ENCODE measurements at places on chromosomes 1 and 21.
A peak's percentile ranks its signal among the peaks of the same experiment; 100 is the strongest.

DNA sequence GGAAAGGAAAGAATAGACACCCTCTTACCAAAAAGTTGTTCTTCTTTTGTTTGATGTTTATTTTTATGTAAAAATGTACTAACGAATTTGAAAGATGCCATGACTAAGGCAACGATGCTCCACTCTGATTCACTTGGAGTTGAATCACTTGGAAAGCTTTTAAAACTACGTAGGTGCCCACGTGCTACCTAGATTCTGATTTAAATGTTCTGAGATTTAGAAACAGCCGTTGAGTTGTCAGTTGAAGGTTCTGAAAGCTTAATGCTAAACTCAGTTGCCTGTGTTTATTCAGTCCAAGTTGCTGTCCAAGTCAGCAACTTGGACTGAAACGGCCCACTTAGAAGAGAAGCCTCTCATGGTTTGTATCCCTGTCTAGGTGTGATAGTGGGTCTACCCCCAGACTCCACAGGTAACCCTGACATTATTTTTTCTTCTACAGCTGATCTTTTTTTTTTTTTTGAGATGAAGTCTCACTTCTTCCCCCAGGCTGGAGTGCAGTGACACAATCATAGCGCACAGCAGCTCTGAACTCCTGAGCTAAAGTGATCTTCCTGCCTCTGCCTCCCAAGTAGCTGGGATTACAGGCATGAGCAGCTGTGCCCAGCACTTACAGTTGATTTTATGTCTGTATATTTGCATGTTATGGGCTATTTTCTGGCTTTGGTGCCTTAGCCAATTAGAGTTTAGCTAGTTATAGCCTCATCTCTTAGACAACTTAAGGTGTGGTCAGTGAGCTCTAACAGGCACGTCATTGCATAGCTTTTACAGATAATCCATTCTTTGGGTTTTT, 1.4 kb upstream of the VAMP4 start:
- no peak for DNase-seq

DNA sequence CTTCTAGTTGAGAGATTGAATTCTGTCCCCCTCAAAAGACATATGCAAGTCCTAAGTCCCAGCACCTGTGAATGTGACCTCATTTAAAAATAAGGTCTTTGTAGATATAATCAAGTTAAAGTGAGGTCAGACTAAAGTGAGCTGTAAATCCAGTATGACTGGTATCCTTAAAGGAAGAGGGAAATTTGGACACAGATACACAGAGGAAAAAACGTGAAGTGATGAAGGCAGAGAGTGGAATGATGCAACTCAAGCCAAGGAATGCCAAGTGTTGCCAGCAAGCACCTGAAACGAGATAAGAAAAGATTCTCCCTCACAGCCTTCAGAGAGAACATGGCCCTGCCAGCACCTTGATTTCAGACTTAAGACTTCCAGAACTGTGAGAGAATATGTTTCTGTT, 444.7 kb upstream of the VAMP3 start:
- no peak for DNase-seq

- no peak for DNase-seq
These were observed 1.7 kb downstream of the TNFSF4 start for GRCh38 chr1:173205146-173206051.

GRCh38 chr1:116299248-116299647, 73.8 kb upstream of the ATP1A1 start:
- no peak for DNase-seq

GRCh38 chr1:27127419-27127818, 27.5 kb downstream of the SLC9A1 start:
- DNase-seq: peak; percentile 72

GRCh38 chr1:165869343-165869742, 41.9 kb downstream of the UCK2 start:
- no peak for DNase-seq

- no peak for DNase-seq
These were observed 19.2 kb downstream of the MAST2 start for GRCh38 chr1:45822644-45823043.

GRCh38 chr1:206472886-206473285, 2.6 kb downstream of the IKBKE start:
- DNase-seq: no peak

GRCh38 chr21:43362321-43362791, 64.6 kb downstream of the SIK1 start:
- DNase-seq: peak; percentile 92

DNA sequence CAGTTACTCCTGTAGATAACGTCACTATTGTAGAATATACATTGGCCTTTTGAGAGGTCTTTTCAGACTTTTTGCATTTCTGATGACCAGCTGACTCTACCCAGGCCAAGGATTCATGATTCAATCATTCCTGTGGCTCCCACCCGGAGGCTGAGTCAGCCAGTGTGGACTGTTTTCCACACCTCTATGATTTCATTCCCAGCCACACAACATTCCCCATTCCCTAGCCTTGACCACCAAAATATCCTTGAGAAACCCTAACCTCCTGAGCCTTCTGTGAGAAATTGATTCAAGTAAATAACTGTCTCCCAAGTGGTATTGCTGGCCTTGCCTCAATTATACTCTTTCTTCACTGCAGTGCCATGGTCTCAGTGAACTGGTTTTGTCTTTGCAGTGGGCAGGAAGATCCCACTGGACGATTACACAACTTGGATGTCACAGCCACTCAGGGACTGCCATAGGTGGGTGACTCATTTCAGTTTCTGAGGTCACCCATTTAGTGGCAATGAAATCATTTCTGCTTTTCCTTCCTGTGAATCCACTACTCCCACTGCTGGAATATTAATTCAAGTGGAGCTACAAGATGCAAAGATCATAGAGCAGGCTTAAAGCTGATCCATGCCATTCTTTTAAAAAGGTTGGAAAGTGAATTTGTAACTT, 518.6 kb upstream of the ZP4 start:
- no peak for DNase-seq

GRCh38 chr1:7567376-7567775, 203.7 kb upstream of the VAMP3 start:
- no peak for DNase-seq

DNA sequence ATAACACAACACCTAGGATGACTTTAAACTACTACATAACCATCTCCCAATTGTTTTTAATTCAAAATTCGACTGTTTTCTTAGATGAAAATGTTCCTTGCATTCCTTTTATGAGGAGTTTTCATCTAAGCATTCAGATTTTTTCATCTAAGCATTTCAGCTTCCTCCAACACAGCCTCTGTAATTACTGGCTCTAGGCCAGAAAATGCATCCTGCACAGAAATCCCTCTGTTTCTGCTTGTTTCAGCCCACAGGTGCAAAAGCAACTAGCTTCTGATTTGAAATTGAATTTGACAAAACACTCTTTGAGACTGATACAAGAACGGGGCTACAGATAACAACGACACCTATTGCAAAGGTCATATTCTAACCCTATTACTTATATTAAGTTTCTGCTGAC, 90.4 kb downstream of the RGS21 start:
- DNase-seq: no peak

DNA sequence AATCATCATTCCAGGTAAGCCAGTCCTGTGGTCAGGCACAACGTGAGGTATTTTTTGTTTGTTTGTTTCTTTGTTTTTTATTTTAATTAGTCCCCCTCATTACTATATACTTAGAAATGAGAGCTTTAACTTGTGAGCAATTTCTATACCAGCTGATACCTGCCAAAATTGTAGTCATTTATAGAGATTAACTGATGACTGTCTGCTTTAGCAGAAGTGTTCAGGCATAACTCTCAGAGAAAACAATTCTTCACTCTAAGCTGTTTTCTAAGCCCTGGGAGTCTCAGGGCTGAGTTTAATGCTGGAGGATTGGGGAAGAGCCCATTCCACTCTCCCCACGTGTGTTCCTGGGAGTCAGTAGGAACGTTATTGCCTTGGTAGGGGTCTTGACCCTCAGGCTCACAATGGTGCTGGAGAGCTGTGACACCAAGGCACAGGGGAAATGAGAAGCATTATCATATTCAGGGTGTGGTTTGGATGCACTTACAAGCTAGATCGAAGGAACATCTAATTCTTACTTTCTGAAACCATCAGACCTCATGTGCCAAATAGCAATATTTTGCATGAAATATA, 168.2 kb downstream of the CLIC6 start:
- no peak for DNase-seq

GRCh38 chr1:180642781-180643180, 11.0 kb downstream of the XPR1 start:
- DNase-seq: no peak

GRCh38 chr1:223849352-223850254, 3.9 kb upstream of the TP53BP2 start:
- no peak for DNase-seq

GRCh38 chr1:209742409-209743144, 13.3 kb upstream of the TRAF3IP3 start:
- DNase-seq: no peak

- no peak for DNase-seq
These were observed 127.8 kb upstream of the ADAR start for GRCh38 chr1:154735804-154736168.

DNA sequence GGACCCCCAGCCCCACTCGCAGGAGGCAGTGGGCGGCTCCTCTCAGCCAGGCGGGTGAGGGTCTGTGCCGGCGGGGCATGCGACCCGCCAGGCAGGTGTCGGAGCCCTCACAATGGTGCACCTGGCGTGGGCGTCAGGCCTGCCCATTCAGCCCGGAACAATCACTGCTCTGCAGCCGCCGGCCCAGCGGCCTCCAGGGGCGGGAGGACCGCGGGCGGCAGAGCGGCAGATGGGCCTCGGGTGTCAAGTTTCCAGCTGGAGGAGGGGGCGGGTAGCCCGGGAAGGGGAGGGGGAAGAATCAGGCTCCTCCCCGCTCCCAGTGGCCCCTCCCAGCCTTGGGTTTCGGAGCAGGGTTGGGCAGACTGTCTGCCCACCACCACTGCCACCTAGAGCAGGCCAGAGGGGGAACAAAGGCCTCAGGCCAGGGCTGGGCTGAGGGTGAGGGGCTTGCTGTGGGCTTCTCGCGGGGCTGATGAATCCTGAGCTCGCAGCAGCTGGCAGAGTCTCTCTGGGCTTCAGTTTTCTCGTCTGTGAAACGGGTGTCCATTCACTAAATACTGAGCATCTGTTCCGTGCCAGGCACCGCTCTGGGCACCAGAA, 39.5 kb upstream of the CASZ1 start:
- DNase-seq: peak; percentile 100

GRCh38 chr1:164726235-164726634, 167.3 kb downstream of the PBX1 start:
- DNase-seq: no peak

DNA sequence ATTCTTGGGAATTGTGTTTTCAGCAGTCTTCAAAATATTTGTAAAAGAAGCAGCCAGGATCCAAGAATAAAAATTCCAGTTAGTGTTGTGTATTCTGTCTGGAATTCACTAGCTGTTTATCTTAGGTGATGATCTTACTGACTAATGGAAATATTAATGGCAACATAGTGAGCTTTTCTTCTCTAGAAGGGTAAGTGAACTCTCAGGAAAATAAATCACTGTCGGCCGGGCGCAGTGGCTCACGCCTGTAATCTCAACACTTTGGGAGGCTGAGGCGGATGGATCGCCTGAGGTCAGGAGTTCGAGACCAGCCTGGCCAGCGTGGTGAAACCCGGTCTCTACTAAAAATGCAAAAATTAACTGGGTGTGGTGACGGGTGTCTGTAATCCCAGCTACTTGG, 87.4 kb upstream of the KIF1B start:
- DNase-seq: no peak

- no peak for DNase-seq
These were observed 4.4 kb upstream of the FLVCR1 start for GRCh38 chr1:212853658-212854057.

GRCh38 chr1:166869318-166870099, 6.6 kb downstream of the TADA1 start:
- DNase-seq: no peak

DNA sequence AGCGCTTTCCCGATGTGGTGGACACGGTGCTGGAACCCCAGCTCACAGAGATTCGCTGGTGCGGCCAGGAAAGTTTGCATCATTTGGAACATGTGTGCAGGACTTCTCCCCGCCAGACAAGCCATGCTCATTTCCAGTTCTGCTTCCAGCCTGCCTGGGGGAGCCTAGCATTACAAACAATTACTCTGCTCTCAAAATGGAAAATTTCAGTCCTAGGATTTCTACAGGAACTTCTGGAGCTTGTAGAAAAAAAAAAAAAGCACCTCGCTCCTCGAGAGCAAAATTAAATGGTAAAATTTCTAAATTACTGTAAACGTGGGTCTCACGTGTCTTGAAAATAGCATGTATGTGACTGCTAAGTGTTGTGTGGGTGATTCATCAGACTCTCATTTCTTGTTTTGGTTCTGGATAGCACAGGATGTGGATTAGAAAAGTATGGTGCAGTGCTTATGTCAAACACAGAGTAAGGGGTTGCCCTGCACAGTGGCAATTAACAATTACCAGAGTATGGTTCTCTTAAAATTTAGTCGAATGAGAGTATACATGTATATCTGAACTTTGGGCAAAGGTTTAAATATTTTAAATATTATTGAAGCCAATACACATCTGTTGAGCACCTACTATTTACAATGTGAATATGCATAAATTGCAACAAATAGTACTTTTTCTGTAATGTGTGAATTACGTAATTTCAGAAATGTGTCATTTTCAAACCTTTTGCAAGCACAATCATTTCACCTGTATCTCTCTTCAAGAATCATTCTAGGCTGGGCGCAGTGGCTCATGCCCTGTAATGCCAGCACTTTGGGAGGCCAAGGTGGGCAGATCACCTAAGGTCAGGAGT, 61.8 kb upstream of the PTGFRN start:
- no peak for DNase-seq

DNA sequence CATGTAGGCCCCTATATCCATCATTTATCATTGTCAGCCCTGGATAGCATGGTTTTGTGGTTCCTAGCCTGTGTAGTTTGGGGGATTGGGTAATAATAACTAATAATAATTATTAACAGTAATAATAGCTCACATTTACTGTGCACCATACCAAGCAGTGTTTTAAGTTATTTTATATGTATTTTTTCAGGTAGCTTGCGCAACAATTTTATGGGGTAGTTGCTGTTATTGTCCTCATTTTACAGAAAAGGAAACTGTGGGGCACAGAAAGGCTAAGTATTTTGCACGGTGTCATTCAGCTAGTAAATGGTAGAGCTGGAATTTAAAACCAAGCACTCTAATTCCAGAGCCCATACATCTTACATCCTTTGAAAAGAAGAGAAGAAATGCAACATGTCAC, 179.8 kb downstream of the HS2ST1 start:
- no peak for DNase-seq

GRCh38 chr1:119747451-119747850, 21.3 kb downstream of the HMGCS2 start:
- no peak for DNase-seq

DNA sequence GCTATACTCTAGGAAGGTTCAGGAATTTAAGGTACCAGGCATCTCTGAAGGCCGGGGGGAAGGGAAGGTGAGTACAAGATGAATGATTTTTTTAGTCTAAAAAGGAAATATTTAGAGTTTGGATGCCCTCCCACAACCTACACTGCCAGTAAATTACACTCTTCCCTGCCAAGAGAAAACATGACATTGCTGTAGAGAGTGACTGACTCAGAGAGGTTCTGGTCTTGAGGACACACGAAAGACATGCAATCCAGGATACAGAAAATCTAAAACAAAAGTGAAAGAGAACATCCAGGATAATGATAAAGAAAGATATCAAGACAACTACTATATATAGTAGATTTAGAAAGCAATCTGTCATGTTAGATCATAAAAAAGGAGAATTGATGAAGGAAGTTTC, 200.5 kb downstream of the TYW3 start:
- DNase-seq: no peak

- DNase-seq: no peak
These were observed 133.6 kb downstream of the TGFBR3 start for GRCh38 chr1:91752324-91752723.

- peak; percentile 73 for DNase-seq
These were observed 32.0 kb downstream of the RSPH1 start for GRCh38 chr21:42463861-42464515.
